ENCODE measurements at places on chromosomes 13 and 19.

DNA sequence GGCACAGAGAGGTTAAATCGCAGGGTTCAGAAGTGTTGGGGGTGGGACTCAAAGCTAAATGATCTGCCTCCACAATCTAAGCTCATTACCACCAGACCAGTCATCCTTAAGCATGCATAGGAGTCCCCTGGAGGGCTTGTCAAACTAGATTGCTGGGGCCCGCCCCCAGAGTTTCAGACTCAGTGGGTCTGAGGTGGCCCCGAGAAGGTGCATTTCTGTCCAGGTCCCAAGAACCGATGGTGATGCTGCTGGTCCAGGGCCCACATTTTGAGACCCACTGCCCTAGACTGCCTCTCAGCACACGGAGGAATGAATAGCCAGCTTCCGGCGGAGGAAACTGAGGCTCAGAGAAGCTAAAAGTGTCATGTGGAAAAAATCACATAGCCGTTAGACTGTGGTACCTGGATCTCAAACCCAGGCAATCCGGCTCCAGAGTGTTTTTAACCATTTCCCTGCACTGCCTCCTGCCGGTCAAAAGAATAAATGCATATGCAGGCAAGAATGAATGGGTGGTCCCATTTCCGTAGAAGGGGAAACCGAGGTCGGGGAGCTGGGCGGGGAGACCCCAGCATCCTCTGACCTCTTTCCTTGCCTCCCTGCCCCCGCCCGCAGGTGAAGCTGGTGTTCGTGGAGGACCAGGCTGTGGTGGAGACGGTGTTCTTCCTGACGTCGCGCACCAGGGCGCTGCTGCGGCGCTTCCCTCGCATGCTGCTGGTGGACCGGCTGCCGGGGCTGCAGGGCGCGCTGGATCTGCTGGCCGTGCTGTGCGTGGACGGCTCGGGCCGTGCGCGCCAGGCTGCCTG, 23.8 kb downstream of the ZSWIM9 start:
- no peak for DNase-seq

DNA sequence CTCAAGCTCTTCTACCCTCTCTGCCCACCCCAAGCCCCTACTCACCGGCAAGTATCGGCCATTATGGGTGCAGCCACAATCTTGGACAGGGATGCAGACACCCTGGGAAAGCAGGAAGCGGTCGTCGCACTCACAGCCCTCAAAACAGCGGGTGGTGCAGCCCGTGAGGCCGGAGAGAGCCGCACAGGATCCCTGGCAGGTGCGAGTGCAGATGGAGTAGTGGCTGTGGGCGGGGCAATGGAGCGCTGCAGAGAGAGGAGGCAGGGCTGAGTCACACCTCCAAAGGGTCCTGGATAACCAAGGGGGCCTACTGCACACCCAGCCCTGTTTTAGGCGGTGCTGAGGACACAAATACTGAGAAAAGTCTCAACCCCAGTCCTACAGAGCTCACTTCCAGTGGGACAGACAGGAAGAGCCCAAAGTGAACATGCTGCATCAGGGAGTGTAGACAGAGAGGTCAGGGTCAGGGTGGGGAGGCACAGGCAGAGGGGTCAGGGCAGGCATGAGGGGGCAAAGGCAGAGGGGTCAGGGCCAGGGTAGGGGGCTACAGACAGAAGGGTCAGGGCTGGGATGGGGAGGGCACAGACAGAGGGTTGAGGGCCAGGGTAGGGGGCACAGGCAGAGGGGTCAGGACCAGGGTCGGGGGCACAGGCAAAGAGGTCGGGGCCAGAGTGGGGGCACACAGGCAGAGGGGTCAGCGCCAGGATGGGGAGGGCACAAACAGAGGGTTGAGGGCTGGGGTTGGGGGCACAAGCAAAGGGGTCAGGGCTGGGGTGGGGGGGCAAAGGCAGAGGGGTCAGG, 24.2 kb upstream of the FBL start:
- no peak for DNase-seq

- DNase-seq, result peak; percentile 70
These were observed 99.4 kb downstream of the WASF3 start for GRCh38 chr13:26656919-26657318.

GRCh38 chr19:55452749-55453346, 8.6 kb downstream of the ISOC2 start:
- peak; percentile 27 for DNase-seq

- DNase-seq, result peak; percentile 8
These were observed 36.1 kb upstream of the DCUN1D2 start for GRCh38 chr13:113526466-113527220.

DNA sequence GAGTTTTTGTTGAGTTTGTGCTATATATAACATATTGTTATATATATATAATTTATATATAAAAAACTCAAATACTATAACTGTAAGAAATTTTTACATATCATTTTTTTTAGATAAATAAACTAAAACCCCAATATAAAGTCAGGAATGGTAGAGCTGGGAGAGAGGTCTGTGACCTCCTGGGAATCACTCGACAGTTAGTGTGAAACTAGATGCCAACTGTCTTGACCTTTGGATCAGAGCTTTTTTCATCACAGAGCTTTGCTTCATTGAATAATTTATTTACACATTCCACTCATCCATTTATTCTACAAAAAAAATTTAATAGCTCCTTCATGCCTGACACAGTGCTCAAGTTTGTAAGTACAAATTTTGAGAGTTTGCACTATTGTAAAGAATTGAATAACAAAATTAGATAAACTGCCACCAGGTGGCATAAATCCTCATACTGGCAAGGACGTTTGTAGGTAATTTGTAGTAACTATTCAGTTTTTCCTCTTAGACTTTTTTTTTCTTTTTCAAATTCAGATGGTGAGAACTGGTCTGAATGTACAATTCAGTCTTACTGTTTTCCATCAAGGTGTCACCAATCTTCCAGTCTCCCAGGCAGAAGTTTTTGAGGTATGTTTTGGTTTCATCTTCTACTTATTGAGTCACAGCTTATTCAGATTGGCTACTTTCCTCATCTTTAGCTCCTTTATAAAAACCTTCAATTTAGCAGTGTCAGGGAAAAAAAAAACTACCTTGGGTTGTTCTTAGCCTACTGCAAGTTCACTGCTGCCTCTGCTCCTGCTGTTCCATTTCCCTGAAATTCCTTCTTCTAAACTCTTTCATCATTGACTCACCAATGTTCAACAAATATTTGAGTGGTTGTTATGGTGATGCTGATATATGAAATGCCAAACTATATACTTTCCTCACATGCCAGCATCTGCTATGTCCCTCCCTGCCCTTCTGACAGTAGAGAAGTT, 28.7 kb downstream of the LACC1 start:
- peak; percentile 83 for DNase-seq

DNA sequence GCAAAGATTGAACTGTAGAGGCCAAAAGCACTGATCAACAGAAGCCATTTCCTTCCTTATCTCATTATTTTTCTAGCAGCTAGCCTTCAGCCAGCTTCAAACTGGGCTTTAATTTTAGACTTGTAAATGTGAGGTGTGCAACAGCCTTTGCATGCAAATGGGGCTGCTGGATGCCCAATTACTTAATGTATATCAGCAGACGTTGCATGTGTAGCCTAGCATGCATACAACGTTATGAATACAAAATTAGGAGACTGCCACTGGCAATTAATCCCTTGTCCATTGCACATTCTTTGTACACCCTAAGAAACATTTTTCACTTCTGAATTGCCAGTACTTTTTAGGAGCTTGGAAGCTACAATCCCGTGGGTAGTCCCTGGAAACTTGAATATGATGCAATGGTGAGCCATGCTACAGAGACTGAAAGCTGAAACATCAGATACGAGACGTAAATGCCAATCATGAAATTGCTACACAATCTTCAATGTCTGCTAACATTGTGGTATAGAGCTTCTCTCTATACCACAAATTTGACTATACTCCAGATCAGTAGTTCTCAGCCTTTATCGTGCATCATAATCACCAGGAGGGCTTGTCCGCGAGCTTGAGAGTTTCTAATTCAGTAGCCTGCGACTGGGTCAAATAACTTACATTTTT, 20.2 kb downstream of the EPSTI1 start:
- DNase-seq, result no peak

GRCh38 chr19:29418201-29418600, 107.6 kb upstream of the VSTM2B start:
- DNase-seq, result no peak

GRCh38 chr13:24894972-24895300, 131.0 kb downstream of the RNF17 start:
- no peak for DNase-seq

GRCh38 chr13:105655046-105655445, 880.4 kb downstream of the EFNB2 start:
- no peak for DNase-seq

DNA sequence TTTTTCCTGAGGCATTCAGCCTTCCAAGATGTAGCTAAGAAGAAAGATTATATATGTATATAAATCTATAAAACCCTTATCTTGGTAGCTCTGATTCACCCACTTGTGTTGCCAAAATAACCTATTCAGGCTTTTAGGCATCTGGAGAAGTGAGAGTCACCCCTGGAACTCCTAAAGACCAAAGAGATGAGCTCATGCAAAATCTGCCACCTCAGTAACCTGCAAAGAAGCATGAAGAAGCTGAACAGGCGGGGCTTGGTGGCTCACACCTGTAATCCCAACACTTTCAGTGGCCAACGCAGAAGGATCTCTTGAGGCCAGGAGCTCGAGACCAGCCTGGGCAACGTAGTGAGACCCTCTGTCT, 393.7 kb downstream of the FOXO1 start:
- no peak for DNase-seq

- DNase-seq, result no peak
These were observed 60.4 kb downstream of the DLEU7 start for GRCh38 chr13:50783066-50783465.
